ENCODE measurements at places on chromosomes 1 and 21.

DNA sequence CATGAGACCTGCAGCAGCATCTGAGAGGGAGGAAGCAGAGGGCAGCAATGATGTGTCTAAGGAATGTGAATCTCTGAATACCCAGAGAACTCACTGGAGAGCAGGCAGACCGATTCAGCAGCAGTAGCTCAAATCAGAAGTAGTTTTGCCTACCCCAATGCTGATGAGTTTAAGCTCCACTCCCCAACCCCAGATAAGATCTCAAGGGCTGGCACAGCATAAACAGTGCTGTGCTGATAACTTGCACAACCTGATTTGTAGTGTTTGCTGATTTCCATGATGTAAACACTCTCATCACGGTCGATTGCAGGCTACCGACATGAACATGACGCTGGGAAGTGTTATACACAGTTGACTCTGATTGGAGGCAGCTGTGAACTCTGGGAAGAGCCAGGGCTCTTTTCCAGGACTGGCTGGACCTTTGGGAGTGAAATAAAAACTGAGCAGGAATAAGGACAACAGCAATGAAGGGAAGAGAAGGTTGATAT, 11.2 kb upstream of the HMGCS2 start:
- no peak for ATAC-seq

DNA sequence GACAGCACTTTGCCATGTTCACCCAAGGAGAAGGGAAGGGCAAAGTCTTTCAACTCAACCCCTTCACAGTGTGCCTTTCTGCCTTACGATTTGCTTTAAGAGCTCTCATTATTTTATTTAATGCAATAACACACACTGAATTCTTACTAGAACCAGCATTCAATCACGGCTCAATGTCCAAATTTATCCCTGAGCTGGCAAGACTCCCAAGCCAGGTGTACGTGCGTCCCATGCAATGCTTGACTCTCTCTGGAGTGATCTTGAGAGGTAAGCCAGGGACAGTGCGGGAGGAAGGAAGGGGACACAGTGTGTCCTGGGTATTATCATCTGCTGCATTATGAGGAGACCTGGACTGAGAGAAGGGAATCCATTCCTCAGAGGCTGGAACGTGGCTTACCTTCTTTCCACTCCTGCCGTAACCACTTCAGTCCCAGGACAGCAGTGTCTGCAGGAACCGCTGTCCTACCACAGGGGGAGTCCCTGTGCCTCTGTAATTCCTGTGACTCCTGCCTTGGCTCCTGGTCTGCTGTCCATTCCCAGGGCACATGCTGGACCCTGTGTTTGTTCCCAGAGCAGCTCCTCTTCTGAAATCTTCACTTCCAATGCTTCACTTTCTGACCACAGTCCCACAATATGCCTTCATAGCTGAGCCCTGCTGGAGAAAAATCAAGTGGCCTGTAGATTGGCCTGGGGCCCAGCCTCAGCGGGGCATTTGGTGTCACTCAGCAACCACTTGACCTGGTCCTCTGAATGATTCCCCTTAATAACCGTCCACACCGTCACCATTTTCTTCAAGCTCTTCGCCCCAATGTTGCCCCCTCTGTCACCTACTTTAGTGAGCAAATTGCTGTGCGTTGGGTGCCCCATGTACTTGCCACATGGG, 28.6 kb upstream of the STUM start:
- ATAC-seq: no peak

DNA sequence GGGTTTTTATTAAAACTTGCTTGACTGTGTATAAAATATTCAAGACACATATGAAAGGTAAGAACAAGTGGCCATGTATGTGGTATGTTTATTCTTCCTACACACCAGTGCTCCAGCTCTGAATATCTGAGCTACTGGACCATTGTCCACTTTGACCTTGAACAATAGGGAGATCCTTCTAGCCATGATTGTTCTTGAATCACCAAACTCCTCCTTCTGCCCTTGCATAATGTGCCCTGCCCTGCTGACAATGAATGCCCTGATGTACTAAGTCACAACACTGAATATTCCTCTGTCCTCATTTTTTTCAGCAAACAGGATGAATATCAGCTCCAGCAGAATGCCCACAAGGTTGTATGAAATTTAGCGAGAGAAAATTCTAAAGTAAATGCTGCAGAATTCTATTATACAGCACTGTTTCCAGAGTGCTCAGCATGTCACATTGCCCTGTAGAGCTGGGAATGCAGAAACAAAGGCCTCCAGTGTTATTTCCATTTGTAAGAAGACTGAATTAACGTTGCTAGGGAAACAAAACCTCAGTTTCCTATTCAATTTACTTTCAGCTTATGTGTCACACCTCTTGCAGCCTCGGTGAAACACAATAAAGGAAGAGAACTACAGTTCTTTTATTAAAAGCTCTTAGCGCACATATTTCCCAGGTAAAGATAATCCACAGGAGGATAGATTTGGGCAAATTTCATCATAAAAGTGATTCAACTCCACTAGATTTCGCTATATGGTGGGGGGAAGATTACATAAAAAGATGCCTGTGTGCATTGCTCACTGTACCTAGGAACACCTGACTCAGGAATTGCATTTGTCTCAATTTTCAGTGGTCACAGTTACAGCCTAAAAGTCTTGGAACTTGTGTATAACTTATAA, 187.4 kb upstream of the ATP1B1 start:
- ATAC-seq: no peak

DNA sequence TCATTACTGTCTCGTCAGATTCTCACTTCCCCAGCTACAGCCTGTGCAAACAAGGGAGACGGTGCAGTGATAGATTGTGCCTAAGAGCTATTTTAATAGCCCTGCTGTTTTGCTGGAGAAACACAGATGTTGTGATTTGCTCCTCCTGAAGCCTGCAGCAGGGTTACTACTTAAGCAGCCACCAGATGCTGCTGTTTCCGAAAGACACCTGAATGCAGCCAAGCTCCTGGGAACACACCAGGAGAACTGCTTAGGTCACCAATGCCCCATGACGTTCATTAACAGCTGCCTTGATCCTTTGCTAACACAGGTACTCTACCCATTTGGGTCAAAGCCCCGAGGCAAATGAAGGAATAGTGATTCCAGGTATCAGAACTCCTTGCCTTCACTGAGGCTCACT, 411.8 kb upstream of the DAB1 start:
- no peak for ATAC-seq

DNA sequence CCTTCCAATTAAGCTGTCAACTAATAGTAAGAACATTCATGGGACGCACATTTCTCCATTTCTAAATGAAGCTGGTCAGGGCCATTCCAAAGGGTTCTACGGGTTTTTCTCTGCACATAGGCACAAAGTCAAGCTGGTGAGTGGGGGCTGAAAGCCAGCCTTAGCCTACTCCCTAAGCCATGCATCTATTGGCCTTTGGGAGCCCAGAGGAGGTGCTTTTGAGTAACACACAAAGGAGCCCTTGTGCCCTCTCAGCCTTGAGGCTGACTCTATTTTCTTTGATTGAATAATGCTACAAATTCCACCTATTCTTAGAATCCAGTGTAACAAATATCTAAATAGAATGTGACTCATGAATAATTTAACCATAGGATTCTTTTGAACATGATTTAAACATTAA, 73.6 kb downstream of the RGS13 start:
- no peak for ATAC-seq

- peak; percentile 72 for ATAC-seq
Observed at GRCh38 chr1:151251656-151252470, 2.7 kb upstream of the PSMD4 start.

DNA sequence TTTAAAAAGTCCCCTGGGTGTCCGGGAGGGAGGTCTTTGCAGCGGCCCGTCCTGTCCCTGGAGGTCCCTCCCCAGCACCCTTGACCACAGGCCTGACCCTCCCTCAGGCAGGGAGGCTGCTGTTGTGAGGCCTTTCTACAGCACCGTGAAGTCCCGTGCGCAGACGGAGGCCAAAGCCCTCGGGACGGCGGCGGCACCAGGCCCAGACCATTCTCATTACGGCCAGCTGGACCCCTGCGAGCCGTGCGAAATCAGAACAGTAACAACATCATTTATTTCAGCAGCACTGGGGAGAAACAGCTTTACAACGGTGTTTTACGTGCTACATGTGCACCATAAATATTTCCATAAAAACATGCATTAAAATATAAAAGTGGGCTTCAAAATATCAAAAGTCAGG, 101.4 kb upstream of the ACTRT2 start:
- ATAC-seq: no peak

GRCh38 chr1:201326710-201327109, 43.4 kb downstream of the PKP1 start:
- ATAC-seq: no peak

- no peak for ATAC-seq
Observed at GRCh38 chr1:241271427-241271826, 85.6 kb downstream of the RGS7 start.

Measured in stimulated activated memory B cell treated with anti-CD40 and anti-IgM and Interleukin-4, amounts not matched to agents 10 μg/mL and 1 μg/mL and 100 μg/mL, for 72 hours (primary cell).